ENCODE measurements at places on chromosomes 2 and 18.

DNA sequence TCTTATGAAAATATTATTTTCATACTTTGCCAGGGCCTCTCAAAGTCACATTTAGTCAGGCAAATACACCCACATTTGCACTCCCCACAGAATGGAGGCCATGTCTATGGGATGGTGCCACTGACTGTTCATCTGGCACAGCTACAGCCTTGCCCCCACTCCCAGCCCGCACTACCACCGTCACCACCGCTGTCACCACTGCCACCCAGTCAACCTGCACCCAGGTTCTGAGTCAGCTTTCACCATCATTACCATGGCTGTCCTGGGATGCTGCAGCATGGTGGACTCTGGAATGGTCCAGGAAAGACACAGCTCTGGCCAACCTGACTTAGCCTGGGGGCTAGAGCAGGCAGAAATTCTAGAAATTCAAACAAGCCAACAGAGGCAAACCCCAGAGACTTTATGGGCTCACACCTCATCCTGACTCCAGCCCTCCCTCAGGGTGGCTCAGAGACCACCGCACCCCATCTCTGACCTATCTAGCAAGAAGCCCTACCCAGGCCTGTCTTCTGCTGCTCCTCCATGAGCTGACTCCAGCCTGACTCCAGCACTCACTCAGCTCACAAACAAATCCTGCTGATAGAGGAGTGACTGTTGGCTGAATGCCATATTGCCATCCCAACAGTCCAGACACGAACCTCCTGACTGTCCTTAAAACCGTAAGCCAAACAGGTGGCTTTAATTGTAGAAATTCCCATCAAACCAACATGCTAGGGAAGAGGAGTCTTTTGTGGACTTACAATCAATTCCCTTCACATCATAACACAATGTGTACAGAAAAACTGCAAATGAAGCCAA lies 28.0 kb downstream of the DNER start:
- no peak for DNase-seq

DNA sequence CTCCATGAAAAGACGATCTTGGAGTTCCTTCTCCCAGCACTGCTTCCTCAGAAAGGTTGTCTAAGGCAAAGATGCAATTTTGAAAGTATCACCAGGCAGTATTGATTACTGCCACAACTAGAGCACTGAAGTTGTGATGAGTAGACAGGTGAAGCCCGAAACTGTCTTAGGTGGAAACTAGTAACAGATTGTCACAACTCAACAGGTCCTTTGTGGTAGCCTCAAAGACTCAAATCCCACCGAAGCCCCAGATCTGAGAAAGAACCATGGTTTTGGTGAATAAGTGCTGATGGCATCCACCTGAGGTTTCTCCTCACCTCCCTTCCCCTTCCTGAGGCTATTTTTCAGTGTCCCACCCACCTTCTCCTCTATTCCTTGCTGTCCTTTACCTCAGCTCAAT lies 248.0 kb downstream of the DSEL start:
- DNase-seq = no peak

DNA sequence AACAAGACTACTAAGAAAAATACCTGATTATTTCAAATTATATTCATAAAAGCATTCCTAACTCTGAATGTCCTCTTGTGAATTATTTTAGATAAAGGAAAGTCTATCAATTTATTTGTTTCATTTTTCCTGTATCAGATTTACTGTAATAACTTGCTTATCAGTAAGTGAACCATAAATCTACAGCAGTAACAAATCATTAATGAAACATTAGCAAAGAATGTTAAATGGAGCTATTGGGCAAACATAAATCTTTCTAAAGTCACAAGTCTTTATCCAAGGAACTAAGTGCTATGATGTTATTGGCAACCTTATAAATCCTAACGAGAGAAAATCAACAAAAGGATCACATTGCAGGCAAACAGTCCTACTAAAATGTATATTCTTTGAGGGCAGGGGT lies 897.1 kb upstream of the FSHR start:
- no peak for DNase-seq

GRCh38 chr2:142714600-142714999 lies 162.9 kb upstream of the KYNU start:
- no peak for DNase-seq

GRCh38 chr2:165305391-165306096 lies 66.3 kb downstream of the SCN2A start:
- DNase-seq = no peak

- DNase-seq = no peak
These were observed 278.9 kb downstream of the SLC4A3 start for GRCh38 chr2:219906114-219907010.

DNA sequence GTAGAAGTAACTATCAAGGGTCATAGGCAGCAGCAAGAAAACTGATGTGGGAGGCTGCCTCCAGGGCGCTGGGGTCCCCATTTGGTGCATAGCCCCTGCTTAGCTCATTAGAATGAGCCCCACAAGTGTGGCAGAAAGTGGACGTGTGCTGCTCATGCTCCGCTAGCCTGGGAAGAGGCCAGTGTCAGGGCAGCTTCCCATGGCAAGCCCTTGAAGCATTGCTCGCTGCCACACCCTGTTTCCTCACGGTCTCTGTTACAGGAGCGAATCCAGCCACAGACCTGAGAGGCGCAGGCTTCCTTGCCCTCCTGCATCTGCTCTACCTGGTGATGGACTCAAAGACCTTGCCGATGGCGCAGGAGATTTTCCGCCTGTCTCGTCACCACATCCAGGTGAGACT lies 22.5 kb downstream of the ELMOD3 start:
- DNase-seq = no peak

GRCh38 chr2:216033403-216033802 lies 20.1 kb upstream of the MREG start:
- DNase-seq = no peak

GRCh38 chr2:218985325-218986091 lies 524 bp upstream of the FEV start:
- no peak for DNase-seq

DNA sequence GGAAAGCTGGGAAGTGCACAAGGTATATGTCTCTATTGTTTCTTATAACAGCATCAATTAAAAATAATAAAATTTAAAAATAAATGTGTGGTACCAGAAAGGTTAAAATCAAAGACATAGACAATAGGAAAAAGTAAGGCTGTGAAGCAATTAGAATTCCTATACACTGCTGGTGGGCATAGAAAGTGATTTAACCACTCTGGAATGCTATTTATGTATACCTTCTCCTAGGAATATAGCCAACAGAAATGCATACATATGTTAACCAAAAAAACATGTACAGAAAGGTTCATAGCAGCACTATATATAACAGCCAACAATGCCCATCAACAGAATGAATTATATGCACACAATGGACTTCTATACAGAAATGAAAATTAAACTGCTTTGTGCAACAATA lies 43.0 kb downstream of the WDSUB1 start:
- DNase-seq = no peak

DNA sequence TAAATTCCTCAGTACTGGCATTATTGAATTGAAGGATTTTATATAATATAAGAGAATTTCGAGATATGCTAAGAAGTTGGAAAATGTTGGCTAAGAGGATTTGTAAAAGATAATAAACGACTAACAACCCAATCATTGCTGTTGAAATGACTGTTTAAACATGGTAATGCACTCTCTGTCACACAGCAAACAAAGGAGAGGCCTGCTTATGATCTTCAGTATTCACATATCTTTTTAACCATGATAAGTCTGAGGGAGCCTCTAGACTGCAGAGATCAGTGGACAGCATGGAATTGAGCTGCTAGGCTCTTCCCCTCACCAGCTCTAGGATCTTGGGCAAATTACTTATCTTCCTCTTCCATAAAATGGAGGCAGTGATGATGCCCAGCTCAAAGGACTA lies 2.7 kb downstream of the KCTD18 start:
- DNase-seq = no peak

- DNase-seq = no peak
These were observed 47.5 kb upstream of the SPATS2L start for GRCh38 chr2:200258881-200259576.

DNA sequence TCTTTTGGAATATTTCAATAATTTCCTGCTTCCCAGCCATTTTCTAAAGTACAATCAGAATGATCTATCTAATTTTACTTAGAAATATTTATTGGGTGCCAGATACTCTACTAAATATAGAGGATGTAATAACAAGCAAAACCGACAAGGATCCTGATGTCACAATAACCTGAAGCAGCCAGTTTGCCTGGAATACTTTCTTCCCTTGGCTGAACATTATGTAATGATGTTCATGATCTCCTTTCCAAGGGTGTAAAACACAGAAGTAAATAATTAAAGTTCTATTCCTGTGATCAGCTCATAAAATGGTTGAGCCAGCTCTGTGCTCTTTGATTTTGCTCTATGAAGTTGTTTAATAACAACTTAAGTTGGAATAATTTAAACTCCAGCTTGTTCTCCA lies 2.6 kb upstream of the MRPL19 start:
- DNase-seq = no peak

- DNase-seq = peak; percentile 15
These were observed 41.7 kb downstream of the SUMO1 start for GRCh38 chr2:202196727-202197126.

GRCh38 chr2:19893520-19894133 lies 8.2 kb downstream of the TTC32 start:
- no peak for DNase-seq

- DNase-seq = no peak
These were observed 97.4 kb upstream of the UPP2 start for GRCh38 chr2:158004126-158004764.

Data from hematopoietic multipotent progenitor cell treated with erythropoietin and hydrocortisone succinate and interleukin-3 and kit ligand, for 6 days (in vitro differentiated cells).